ENCODE measurements at places on chromosomes 1 and 21. TPM values are rescaled to one million over a fixed set of nuclear protein-coding genes. Genes with fewer than 3 reads are reported as not detected.

DNA sequence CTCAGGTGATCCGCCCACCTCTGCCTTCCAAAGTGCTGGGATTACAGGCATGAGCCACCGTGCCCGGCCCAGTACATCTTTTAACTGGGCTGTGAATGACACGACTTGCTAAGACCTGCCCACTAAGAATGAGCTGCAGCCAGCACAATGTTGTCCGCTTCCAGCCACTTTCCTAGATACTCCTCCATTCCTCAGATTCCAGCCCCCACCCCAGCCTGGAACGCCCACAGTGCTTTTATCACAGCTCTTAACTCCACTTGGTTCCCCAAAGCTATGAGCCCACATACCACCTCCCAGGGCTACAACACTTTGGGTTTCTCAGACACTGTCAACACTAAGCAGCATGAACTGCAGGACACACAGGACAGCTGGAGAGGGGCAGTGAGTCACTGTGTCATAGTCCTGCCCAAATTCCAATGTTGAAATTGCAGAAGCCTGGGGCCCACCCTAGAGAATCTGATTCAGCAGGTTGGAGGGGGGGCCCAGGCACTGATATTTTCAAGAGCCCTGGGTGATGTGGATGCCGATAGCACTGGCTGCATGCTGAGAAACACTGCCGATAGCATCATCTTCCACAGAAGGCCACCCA, 58.0 kb downstream of the ACBD3 start:
- H3K4me1 ChIP-seq: no peaks in the 10 kb centered on the region
- no peak for DNase-seq
- H3K36me3 ChIP-seq: no peaks in the 10 kb centered on the region
- no peak overlapping the region for H3K27ac ChIP-seq
- no peak overlapping the region for H3K4me3 ChIP-seq

The TFF2 gene
- total RNA-seq: not detected

The MKNK1 gene
- 20.1 TPM for total RNA-seq

DNA sequence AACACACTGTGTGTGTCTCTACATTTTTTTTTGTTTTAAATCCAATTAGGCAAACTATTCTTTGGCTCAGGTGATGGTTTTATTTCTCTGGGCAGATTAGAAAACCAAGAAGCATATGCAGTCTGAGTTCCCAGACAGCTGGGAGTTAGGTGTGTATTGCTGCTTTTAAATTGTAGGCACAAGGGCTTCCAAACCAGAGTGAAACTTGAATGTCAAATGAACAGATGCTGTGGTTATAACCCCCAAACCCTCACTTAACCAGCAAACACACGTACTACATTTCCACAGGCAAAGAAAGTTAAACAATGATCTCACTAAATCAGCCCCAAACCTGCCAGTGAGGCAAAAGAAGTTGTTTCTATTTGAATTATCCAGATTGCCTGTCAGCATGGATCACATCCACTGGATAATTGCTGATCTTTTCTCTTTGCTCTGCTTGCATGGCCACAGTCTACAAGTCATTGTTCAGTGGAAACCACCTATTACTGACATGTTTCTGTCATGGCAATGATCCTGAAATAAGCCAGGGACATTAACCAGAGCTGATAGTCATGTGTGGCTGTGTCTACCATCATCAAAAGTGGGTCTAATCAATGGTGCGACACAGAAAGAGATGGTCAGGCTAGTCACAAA, 576.5 kb upstream of the PLXNA2 start:
- no peaks in the 10 kb centered on the region for H3K36me3 ChIP-seq
- H3K4me1 ChIP-seq: no peaks in the 10 kb centered on the region
- no peaks in the 10 kb centered on the region for H3K27me3 ChIP-seq
- no peak overlapping the region for H3K27ac ChIP-seq
- DNase-seq: no peak

GRCh38 chr1:240526312-240526711, 85.6 kb downstream of the GREM2 start:
- no peak for DNase-seq
- no peak overlapping the region for H3K4me3 ChIP-seq
- no peaks in the 10 kb centered on the region for H3K36me3 ChIP-seq
- H3K27ac ChIP-seq: no peak overlapping the region
- no peaks in the 10 kb centered on the region for H3K27me3 ChIP-seq
- no peaks in the 10 kb centered on the region for H3K4me1 ChIP-seq

The LCE1E gene
- not detected for total RNA-seq

The S100A7 gene
- 5.9 TPM for total RNA-seq

GRCh38 chr1:43774359-43774758, 67.0 kb downstream of the ST3GAL3 start:
- H3K27me3 ChIP-seq: no peaks in the 10 kb centered on the region
- no peak for DNase-seq
- no peaks in the 10 kb centered on the region for H3K36me3 ChIP-seq
- no peak overlapping the region for H3K27ac ChIP-seq

The VSIG8 gene
- 0.24 TPM for total RNA-seq

- DNase-seq: no peak
- H3K36me3 ChIP-seq: no peaks in the 10 kb centered on the region
- no peak overlapping the region for H3K4me3 ChIP-seq
- H3K27me3 ChIP-seq: no peaks in the 10 kb centered on the region
- no peak overlapping the region for H3K27ac ChIP-seq
- H3K4me1 ChIP-seq: peaks cover 27% of the 10 kb centered on the region
These were observed 45.9 kb downstream of the OLIG1 start for GRCh38 chr21:33115631-33116510.

DNA sequence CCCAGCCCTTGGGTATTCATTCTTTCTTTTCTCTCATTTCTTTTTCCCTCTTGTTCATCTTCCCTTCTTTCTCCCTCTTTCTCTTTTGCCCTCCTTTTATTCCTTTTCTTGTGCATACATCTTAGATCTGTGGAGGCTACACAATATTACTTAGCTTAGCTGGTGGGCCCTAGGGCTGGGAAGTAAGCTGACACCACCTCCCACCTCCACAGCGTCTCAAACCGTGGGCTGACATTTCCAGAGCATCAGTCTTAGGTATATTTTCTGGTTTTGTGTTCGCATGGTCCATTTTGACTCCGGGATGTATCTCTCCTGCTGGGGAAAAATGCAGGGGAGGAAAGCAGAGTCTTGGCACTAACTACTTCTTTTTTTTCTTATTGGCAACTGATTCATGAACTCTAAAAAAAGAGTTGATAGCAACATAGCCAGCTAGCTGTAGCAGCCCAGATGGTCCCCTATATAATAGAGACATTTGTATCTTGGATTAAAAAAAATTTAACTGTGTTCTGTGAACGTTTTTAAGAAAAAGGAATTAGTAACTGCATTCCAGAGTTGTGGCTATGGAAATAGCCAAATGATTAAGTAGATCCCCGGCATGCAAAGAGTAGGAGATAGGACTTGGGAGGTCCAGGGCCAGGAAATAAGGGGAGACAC, 15.5 kb downstream of the CNIH3 start:
- DNase-seq: no peak
- no peak overlapping the region for H3K4me3 ChIP-seq
- H3K27me3 ChIP-seq: no peaks in the 10 kb centered on the region
- no peaks in the 10 kb centered on the region for H3K36me3 ChIP-seq

GRCh38 chr21:41752231-41752681, 14.6 kb downstream of the RIPK4 start:
- H3K27ac ChIP-seq: no peak overlapping the region
- DNase-seq: no peak
- H3K4me3 ChIP-seq: no peak overlapping the region
- H3K27me3 ChIP-seq: no peaks in the 10 kb centered on the region
- peaks cover 65% of the 10 kb centered on the region for H3K36me3 ChIP-seq

The CLIC6 gene
- total RNA-seq: 3.3 TPM

DNA sequence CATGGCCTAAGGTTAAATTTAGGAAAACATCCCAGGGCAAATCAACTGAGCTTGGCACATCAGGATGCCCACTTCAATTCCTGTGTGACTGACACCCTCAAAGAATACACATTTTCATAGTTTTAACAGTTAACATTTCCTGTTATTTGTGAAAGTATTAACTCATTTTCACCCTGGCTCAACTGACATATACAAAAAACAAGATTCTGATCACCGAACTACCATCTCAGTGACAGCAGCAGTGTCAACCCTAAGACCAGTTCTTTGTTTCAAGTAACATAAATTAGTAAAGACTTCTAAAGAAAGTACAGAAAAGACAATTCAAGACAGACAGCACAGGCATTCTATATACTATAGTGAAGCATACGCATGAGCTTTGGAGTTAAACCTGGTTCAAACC, 69.0 kb upstream of the SDC3 start:
- H3K4me3 ChIP-seq: no peak overlapping the region
- no peak for DNase-seq
- H3K36me3 ChIP-seq: peaks cover 73% of the 10 kb centered on the region
- no peaks in the 10 kb centered on the region for H3K27me3 ChIP-seq
- H3K27ac ChIP-seq: no peak overlapping the region
- no peaks in the 10 kb centered on the region for H3K4me1 ChIP-seq

- no peak for DNase-seq
- peaks cover 2% of the 10 kb centered on the region for H3K27me3 ChIP-seq
- H3K4me3 ChIP-seq: no peak overlapping the region
- H3K36me3 ChIP-seq: no peaks in the 10 kb centered on the region
- H3K27ac ChIP-seq: no peak overlapping the region
These were observed 98.0 kb upstream of the C1orf174 start for GRCh38 chr1:3998086-3998485.

GRCh38 chr1:27364696-27365371, 1.9 kb downstream of the MAP3K6 start:
- H3K4me3 ChIP-seq: no peak overlapping the region
- peak overlapping the region; percentile 2 for H3K27ac ChIP-seq
- H3K4me1 ChIP-seq: peaks cover 55% of the 10 kb centered on the region
- no peak for DNase-seq

- no peak overlapping the region for H3K27ac ChIP-seq
- H3K36me3 ChIP-seq: peaks cover 29% of the 10 kb centered on the region
- H3K27me3 ChIP-seq: no peaks in the 10 kb centered on the region
- no peak overlapping the region for H3K4me3 ChIP-seq
These were observed 106.3 kb downstream of the CD247 start for GRCh38 chr1:167412072-167412471.

DNA sequence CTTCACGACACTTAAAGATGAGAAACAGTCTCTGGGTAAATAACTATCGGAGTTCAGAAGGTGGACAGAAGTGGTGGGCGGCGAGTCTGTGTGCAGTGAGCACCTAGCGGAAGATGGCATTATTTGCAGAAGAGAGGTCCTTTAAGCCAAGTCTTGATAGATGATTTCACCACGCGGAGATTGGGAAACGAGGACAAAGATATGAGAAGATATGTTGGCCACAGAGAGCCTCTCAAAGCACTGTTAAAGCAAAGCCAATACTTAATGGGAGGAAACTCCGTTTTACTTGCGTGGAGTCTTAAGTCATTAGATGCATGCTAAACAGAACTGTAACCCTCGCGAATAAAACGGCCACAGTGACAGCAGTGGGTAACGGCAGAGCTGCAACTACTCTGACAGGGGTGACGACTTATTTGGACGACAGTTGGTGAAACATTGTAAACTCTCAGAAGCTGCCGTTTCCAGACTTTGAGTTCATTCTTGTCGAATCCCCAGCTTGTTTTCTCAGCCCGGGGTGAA, 577 bp upstream of the CEP350 start:
- peak overlapping the region; percentile 94 for H3K4me3 ChIP-seq
- no peaks in the 10 kb centered on the region for H3K27me3 ChIP-seq
- peak overlapping the region; percentile 89 for H3K27ac ChIP-seq
- DNase-seq: no peak
- H3K4me1 ChIP-seq: peaks cover 2% of the 10 kb centered on the region

GRCh38 chr21:37074546-37074945, 1.5 kb downstream of the TTC3 start:
- no peak for DNase-seq
- no peak overlapping the region for H3K27ac ChIP-seq
- H3K4me1 ChIP-seq: peaks cover 4% of the 10 kb centered on the region
- peak overlapping the region; percentile 83 for H3K4me3 ChIP-seq
- H3K27me3 ChIP-seq: no peaks in the 10 kb centered on the region
- H3K36me3 ChIP-seq: no peaks in the 10 kb centered on the region

The CD1E gene
- total RNA-seq: 964 TPM

- no peaks in the 10 kb centered on the region for H3K4me1 ChIP-seq
These were observed 88.2 kb upstream of the BEND5 start for GRCh38 chr1:48864913-48865312.

Data from thymus (tissue), 14 donors.